ENCODE measurements at places on chromosomes 4 and X.

DNA sequence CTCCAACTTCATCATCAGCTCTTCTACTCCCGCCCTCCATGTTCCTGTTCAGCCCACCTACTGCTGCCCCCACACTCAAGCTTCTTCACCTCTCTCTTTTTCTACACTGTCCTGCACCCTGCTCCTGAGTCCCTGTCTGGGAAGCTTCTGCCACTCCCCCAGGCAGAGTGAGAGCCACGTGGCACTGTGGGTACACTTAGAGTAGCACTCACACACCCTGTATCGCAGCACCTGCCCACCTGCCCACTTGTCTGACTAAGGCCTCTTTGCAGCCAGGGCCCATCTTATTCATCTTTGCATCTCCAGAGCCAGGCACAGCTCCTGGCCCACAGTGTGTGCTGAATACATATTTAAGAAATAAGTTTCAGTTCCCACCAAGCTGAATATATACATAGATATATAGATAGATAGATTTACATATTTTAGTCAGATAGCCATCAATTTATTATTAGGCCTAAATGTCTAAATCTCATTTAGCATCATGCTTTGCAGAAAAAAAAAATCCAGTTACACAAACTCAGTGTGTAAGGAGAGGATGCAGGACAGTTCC, 24.9 kb downstream of the CCDC149 start:
- DNase-seq, result no peak

DNA sequence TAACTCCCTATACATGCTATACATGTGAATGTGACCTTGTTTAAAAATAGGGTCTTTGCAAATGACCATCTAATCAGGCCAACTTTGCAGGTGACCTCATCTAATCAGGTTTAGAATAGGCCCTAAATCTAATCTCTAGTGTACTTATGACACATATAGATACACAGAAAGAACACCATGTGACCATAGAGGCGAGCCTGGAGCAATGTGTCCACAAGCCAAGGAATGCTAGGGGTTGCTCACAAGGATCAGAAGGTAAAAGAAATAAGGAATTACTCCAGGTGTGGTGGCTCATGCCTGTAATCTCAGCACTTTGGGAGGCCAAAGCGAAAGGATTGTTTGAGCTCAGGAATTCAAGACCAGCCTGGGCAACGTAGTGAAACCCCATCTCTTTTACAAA, 9.6 kb upstream of the C4orf36 start:
- no peak for DNase-seq

GRCh38 chr4:108796173-108796572, 33.3 kb upstream of the ETNPPL start:
- DNase-seq, result no peak

GRCh38 chr4:32427566-32427965, 1707.4 kb downstream of the PCDH7 start:
- DNase-seq, result no peak

DNA sequence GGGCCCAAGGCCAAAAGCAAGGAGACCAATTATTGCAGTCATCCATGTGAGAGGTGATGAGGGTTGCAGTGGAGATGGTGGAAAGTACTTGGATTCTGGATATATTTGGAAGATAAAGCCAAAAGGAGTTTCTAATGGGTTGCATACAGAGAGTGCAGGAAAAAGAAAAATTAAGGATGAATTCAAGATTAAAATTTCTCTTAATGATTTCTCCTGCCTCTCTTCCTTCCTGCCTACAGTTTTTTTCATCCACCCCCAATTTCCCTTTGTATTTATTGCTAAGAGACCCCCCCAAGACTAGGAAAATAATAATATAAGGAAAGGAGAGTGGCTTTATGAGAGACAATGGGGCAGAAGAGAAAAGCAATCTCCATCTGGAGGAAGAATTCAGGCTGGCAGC, 8.6 kb upstream of the FGF5 start:
- no peak for DNase-seq

DNA sequence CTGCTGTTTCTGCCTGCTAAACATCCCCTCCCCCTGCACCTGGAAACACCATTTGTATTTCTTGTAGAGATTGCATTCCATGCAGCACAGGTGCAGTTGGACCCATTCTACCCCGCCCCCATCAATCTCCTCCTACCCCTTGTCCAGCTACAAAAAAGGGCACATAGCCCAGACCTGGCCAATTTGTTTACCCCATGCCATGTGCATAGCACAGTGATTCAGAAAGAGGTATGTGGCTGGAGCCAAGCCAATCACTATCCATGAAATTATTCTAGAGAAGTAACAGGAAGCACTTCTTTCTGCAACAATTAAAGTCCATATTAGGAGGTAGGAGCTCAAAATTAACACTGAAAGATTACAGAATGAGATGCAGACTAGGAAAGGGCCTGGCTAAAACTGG, 20.2 kb upstream of the TMEM184C start:
- DNase-seq, result no peak

- no peak for DNase-seq
Observed at GRCh38 chr4:54144661-54145171, 44.8 kb downstream of the GSX2 start.

DNA sequence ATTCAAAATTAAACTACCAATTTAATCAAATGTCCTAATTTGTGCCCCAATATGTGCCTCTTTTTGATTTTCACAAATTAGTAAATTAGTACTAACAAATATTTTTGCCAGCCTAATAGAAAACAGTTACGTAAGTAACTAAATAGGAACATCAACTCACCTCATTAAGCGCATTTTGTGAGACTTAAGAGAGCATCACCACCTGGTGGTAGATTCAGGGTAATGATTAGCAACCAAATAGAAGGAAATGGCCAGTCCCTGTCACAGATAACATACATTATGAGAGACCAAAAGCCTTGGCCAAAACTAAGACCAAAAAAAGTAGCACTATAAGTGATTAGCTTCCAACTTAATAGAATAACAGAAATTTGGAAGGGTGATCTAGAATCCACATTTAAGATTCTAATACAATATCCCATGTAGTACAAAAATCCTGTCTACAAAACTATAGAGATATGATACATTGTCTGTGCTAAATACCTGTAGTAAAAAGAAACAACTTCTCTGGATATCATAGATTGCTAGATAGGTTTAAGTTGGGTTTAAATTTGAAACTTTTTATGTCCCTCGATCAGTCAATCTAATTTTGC, 46.7 kb downstream of the C4orf46 start:
- DNase-seq, result no peak

- DNase-seq, result no peak
Observed at GRCh38 chr4:17500574-17500973, 11.3 kb downstream of the QDPR start.

GRCh38 chr4:5878359-5878758, 14.5 kb downstream of the CRMP1 start:
- DNase-seq, result no peak

DNA sequence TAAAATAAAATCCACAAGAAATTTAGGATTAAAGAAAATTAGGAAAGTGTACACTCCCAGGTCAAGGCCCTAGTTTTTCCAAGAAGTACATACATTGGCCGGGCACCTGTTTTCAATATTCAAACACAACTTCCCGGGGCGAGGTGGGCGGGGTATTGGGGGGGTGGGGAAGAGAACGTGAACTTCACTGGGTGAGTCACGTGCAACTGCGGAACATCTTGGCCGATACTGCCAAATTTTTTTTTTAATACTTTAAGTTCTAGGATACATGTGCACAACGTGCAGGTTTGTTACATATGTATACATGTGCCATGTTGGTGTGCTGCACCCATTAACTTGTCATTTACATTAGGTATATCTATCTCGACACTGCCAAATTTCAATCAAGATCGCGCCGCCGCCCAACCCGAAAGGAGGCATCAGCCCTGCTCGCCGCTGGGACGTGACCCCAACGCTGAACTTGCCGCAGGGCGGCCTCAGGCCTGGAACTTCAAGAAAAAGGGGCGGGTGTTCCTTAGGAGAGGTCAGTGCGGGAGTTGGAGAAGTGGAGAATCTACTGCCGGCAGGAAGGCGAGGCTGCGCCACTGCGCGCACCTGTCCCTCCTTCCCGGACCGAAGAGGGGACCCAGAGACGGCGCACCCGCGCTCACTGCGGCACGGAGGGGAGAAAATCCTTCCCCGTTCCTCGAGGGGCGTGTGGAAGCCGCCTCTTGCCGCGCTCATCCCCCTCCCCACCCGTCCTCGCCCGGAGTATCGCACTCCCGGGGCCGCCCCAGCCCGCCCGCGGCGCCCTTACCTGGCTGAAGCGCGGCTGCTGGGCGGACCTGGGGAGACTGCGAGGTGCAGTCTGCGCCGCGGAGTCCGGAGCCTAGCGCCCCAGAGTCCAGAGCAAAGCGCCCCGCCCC, at the start of gene TEC:
TSS of gene TEC (minus strand) at position 883 of the 905 bp plus-strand sequence. CDS start 41,224 bp downstream, outside the sequence.
- no peak for DNase-seq

DNA sequence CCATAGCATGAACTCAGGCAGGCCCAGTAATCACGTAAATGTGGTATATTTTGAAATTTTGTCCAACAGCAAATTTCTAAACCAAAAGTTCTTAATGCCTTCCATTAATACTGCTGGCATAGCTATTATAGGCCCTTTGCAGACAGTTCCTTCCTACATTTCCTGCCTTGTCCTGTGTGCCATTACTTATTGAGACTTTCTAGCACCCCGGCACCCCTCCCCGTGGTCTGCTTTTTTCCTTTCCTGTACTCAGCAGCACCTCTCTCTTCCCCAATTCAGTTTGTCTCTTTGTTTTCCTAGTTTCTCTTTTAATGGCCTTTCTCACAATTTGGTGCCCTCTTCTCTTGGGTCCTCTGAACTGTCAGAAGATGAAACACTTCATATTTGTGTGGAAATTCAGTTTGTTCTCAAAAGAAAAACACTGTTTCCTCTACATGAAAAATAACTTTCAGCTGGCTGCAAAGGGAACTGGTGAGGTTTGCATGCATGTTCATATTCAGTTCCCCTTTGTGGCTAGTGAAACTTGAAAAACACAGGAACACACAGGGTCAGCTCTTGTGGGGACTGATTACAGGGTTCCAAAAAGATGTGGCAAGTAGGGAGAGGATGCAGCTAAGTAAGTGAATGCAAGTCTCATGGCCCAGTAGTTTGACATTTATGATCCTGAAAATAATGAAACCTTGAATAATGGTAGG, 17.1 kb downstream of the GPR34 start:
- DNase-seq, result no peak

- no peak for DNase-seq
Observed at GRCh38 chr4:8343262-8343966, 73.9 kb downstream of the HTRA3 start.

- DNase-seq, result no peak
Observed at GRCh38 chr4:114364857-114365256, 233.8 kb upstream of the UGT8 start.

- no peak for DNase-seq
Observed at GRCh38 chrX:44973420-44973932, 100.5 kb downstream of the KDM6A start.

- no peak for DNase-seq
Observed at GRCh38 chrX:38847206-38847902, 46.1 kb downstream of the MID1IP1 start.

Measured in omental fat pad (tissue), 4 donors.